Cardiac muscle cell (in vitro differentiated cells and primary cell): ENCODE measurements at places on chromosomes 4 and X.

DNA sequence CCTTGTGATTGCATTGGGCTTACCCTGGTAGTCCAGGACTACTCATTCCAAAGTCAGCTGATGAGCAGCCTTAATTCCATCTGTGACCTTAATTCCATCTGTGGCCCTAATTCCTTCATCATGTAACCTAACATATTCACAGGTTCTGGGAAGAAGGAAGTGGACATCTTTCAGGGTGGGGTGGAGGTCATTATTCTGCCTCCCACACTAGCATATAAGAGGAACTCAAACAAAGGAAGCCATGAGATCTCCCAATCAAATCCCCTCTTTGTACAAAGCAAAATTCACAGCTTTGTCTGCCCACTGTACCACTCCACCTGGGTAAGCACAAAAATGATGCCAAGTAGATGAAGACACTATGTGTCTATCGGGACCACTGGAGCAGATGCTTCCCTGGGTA lies 87.3 kb downstream of the SLC2A9 start:
- no peak overlapping the region for H3K27ac ChIP-seq
- H3K4me1 ChIP-seq: no peaks in the 10 kb centered on the region
- H3K36me3 ChIP-seq: no peaks in the 10 kb centered on the region
- no peak for DNase-seq
- no peak overlapping the region for H3K4me3 ChIP-seq

- peaks cover 4% of the 10 kb centered on the region for H3K36me3 ChIP-seq
- H3K4me3 ChIP-seq: no peak overlapping the region
- no peak overlapping the region for H3K27ac ChIP-seq
Observed at GRCh38 chr4:5638316-5638715, 70.0 kb downstream of the EVC2 start.

DNA sequence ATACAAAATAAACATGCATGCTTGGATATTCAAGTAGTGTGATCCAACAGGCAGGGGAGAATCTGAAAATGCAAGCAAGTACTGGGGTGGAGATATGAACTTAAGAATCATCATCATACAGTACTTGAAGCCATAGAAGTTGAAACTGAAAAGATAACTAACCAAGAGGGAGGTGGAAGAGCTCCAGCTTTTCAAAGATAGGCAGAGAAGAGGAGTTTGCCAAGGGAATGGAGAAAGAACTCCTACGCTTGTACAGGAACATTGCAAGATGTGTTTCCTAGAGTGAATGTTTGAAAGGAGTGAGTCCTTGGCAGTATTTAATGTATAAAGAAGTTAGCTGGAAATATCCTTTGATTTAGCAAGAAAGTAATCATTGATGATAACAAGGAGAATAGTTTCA lies 106.2 kb upstream of the FRMPD4 start:
- H3K36me3 ChIP-seq: no peaks in the 10 kb centered on the region
- no peak overlapping the region for H3K27ac ChIP-seq
- no peaks in the 10 kb centered on the region for H3K4me1 ChIP-seq
- no peak for DNase-seq

DNA sequence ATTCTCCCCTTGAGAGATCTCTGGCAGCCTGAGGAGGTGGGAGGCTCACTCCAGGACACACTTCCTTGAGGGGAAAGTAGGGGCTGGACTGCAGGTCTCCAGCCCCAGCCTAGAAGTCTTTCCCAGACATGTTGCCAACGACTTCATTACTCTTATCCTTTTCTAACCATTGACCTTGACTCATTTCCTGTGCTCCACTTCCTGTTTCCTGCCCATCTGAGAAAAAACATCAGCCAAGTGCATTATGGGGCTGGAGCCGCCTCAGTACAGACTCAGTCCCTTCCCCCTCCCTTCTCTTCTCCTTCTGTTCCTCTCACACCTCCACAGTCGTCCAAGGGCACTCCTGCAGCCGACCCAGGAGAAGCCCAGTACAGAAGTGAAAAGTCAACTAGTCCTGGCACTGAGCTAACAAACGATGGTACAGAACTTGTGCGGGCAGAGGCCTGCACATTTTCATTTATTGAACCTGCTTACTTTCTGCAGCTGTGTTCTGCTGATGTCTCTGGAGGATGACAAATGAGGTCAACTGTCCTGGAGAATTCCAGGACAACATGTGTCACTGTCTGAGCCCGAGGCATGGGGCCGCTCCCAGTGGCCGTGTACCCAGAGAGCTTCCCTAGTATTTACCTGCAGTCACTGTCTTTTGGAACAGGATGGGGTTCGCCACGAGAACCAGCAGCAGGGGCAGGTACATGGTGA lies 20.1 kb downstream of the GPR143 start:
- no peak overlapping the region for H3K4me3 ChIP-seq
- no peak overlapping the region for H3K27ac ChIP-seq
- DNase-seq: no peak
- no peaks in the 10 kb centered on the region for H3K36me3 ChIP-seq
- H3K27me3 ChIP-seq: no peaks in the 10 kb centered on the region

GRCh38 chr4:55321707-55322264 lies 24.3 kb upstream of the SRD5A3 start:
- DNase-seq: peak; percentile 91
- no peaks in the 10 kb centered on the region for H3K36me3 ChIP-seq
- H3K4me3 ChIP-seq: no peak overlapping the region
- no peaks in the 10 kb centered on the region for H3K27me3 ChIP-seq
- H3K27ac ChIP-seq: no peak overlapping the region

GRCh38 chr4:48937033-48937432 lies 30.5 kb upstream of the OCIAD2 start:
- H3K4me1 ChIP-seq: no peaks in the 10 kb centered on the region
- no peak overlapping the region for H3K4me3 ChIP-seq
- H3K36me3 ChIP-seq: no peaks in the 10 kb centered on the region
- H3K27me3 ChIP-seq: no peaks in the 10 kb centered on the region
- no peak overlapping the region for H3K27ac ChIP-seq

DNA sequence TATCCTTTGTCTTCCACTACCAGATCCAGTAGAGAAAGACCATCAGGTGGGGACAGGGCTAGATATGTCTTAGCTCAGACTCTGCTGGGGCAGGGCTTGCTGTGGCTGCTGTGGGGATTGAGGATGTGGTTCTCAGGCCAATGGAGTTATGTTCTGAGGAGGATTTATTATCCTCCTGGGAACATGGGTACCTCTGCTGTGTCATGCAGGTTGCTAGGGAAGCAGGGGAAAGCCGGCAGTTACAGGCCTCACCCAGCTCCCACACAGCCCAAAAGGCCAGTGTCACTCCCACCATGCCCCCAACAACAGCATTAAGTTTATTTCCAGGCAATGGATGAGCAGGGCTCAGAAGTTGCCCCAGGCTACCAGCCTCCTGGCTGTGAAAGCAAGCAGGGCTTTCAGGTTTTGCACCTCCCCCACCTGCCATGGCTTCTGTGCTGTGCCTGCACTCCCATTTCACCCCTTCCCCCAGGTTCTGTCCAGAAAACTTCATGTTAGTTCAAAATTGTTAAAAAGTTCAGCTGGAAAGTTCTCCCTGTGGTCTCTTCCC lies 879.9 kb downstream of the ARAP2 start:
- no peak overlapping the region for H3K4me3 ChIP-seq
- no peak for DNase-seq
- no peaks in the 10 kb centered on the region for H3K4me1 ChIP-seq
- H3K27me3 ChIP-seq: no peaks in the 10 kb centered on the region
- no peaks in the 10 kb centered on the region for H3K36me3 ChIP-seq

DNA sequence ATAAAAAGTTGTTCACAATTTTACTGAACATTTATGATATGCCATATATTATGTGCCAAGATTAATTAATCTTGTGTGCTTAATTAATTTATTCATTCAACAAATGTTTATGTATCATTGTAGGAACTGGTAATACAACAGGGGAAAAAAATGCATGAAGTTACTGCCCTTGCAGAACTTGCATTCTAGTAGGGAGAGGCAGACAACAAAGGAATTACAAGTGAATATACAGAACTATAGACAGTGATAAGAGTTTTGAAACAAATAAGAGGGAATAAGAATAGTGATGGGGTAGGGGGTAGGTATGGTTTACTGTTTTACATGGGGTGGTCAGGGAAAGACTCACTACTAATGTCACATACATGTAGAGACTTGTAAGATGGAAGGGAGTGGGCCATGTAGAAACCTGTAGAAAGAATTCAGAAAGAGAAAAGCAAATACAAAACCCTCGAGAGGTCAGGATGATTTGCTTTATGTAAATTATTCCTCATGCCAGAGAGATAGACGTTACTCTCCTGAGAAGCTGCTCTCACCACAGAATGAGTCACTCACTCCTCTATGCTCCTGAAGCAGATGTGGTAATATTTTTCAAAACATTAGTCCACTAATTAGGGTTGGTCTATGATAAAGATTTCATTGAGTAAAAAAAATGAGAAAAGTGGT lies 855.0 kb upstream of the GRID2 start:
- H3K36me3 ChIP-seq: no peaks in the 10 kb centered on the region
- H3K27me3 ChIP-seq: no peaks in the 10 kb centered on the region
- no peaks in the 10 kb centered on the region for H3K4me1 ChIP-seq
- no peak overlapping the region for H3K4me3 ChIP-seq
- peak; percentile 70 for DNase-seq

DNA sequence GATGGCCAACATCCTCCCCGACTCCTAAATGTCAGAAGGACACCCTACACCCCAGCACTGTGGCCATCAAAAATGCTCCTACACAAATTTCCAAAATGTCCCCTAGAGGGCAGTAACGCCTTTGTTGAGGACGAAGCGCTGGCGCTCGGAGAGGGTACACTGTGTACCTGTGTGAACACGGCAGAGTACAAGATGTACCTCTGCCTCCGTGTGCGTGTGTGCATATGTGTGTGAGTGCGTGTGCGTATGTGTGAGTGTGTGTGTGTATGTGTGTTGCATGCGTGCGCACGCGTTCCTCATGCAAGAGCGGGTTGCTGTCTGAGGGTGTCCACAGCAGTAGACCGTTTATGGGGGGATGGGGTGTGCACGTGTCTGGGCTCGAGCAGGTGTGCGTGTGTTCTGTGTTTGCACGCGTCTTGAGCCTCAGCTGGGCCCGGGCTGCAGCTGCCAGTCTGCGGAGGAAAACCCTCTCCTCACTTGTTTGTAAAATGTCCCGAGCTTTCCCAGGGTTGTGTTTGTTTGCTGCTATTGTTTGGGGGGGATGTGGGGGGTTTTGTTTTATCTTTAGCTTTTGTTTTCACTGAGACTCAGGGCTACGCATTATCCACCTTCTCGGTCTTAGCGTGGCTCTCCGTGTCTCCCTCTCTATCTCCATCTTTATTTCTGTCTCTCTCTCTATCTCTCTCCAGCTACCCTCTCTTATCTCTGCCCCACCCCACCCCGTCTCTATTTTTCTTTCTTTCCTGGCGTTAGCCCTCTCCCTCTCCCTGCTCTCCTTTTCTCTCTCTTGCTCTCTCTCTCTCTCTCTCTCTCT lies 10.4 kb upstream of the TSPYL2 start:
- H3K27me3 ChIP-seq: no peaks in the 10 kb centered on the region
- peak overlapping the region; percentile 21 for H3K4me3 ChIP-seq
- peak; percentile 73 for DNase-seq
- H3K36me3 ChIP-seq: no peaks in the 10 kb centered on the region
- no peak overlapping the region for H3K27ac ChIP-seq
- H3K4me1 ChIP-seq: no peaks in the 10 kb centered on the region

DNA sequence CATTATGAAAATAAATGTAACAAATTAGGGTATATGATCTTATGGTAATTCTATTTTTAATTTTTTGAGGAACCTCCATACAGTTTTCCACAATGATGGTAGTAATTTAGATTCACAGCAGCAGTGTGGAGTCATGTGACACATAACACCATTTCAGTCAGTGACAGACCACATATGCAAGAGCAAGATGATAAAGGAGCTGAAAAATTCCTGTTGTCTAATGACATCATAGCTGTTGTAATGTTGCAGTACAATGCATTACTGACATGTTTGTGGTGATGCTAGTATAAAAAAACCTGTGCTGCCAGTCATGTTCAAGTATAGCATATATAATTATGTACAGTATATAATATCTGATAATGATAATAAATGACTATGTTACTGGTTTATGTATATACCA lies 28.5 kb downstream of the EMCN start:
- H3K36me3 ChIP-seq: no peaks in the 10 kb centered on the region
- H3K27me3 ChIP-seq: no peaks in the 10 kb centered on the region
- DNase-seq: no peak
- H3K27ac ChIP-seq: no peak overlapping the region

GRCh38 chr4:161249779-161250440 lies 913.9 kb downstream of the FSTL5 start:
- no peaks in the 10 kb centered on the region for H3K27me3 ChIP-seq
- no peaks in the 10 kb centered on the region for H3K4me1 ChIP-seq
- H3K36me3 ChIP-seq: no peaks in the 10 kb centered on the region
- no peak for DNase-seq
- H3K4me3 ChIP-seq: no peak overlapping the region
- H3K27ac ChIP-seq: no peak overlapping the region

DNA sequence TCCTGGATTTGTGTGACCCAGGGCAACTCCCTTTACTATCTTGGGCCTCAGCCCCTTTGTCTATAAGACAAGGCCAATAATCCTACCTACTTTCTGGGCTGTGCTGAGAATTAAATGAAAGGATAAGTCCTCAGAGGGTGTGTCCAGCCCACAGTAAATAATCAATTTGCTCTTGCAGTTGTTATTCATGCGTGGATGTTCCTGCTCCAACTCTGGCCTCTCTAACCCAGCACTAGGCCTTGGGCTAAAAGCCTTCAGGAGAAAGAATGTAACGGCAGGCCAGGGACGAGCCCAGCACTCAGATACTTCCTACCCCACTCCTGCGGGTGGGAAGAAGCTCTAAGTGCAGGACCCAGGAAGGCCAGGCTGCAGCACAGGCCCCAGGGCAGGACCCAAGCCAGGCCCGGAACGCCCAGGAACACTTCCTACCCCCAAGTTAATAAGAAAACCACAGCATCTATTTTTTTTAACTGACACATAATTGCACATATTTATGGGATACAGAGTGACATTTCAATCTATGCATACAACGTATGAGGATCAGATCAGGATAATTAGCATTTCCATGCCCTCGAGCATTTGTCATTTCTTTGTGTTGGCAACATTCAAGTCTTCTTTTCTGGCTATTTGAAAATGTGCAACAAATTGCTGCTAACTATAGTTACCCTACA lies 179.6 kb upstream of the RBPJ start:
- H3K27ac ChIP-seq: no peak overlapping the region
- no peaks in the 10 kb centered on the region for H3K36me3 ChIP-seq

DNA sequence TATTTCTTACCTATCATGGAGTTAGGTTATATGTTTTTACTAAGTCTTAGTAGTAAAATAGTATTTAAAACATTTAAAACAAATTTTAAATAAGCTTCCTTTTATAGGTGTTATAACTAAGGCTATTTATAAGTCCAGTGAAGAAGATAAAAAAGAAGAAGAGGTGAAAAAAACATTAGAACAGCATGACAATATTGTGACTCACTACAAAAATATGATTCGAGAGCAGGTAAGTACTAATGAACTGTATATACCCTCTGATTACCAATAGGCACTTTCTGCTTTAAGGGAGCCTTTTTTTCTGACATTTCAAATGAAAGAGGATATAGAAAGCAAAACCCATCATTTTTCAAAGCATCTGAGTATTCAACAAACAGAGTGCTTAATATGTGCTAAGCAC lies 76.6 kb downstream of the USO1 start:
- H3K27ac ChIP-seq: no peak overlapping the region
- peaks cover 33% of the 10 kb centered on the region for H3K36me3 ChIP-seq
- H3K27me3 ChIP-seq: no peaks in the 10 kb centered on the region
- no peak for DNase-seq
